Tibial nerve (tissue), 4 donors: ENCODE measurements at places on chromosomes 13 and 19. TPM values are rescaled to one million over a fixed set of nuclear protein-coding genes. Genes with fewer than 3 reads are reported as not detected.

- DNase-seq, result no peak
- H3K27ac ChIP-seq, result no peak overlapping the region
- H3K36me3 ChIP-seq, result no peaks in the 10 kb centered on the region
- no peaks in the 10 kb centered on the region for H3K27me3 ChIP-seq
- no peaks in the 10 kb centered on the region for H3K4me1 ChIP-seq
Measured at GRCh38 chr19:32631381-32631780, 43.6 kb downstream of the ANKRD27 start.

GRCh38 chr19:22260499-22260898, 25.7 kb upstream of the ZNF729 start:
- H3K4me1 ChIP-seq, result no peaks in the 10 kb centered on the region
- no peaks in the 10 kb centered on the region for H3K36me3 ChIP-seq
- DNase-seq, result no peak

DNA sequence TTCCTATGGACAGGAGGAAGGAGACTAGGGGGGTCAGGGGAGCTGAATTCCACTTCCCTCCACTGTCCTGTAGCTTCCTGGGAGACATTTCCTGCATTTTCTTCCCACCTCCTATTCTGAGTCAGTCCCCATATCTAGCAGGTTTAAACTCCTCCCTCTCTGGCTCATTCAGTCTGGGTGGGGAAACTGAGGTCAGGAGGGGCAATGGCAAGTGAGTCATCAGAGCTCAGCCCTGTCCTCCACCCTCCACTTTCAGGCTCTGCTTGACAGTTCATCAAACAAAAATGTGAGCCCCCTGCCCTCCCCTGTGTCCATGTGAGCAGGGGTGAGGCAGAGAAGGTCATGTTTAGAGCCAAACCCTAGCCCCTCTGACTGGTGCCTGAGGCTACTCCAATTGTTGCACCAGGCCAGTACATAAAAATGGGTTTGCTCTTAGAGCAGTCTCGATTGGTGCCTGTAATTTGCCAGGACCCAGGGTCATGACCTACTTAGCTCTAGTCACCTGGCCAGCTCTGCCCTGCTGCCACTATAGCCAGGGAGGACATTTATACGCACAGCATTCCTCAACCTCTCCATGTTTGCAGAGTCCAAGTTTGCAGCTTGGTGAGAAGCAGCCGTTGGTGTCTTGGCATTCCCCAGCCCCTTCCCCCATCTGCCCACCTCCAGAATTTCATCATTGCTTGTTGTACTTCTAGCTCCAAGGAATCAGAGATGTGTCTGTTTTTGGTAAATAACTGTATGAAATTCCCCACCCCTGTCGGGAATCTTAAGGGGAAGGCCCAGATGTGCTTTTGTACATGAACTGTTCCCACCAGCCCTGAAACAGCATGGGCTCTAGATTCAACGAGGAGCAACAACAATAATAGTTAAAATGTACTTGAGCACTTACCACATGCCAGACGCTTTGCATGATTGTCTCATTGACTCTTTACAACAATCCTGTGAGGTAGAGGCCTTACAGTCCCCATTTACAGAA, 20.7 kb downstream of the SAMD4B start:
- H3K27ac ChIP-seq, result peak overlapping the region; percentile 99
- no peak overlapping the region for H3K4me3 ChIP-seq
- H3K4me1 ChIP-seq, result peaks cover 76% of the 10 kb centered on the region
- no peak for DNase-seq
- H3K36me3 ChIP-seq, result peaks cover 55% of the 10 kb centered on the region

GRCh38 chr19:958967-959855, 24.9 kb upstream of the WDR18 start:
- H3K36me3 ChIP-seq, result no peaks in the 10 kb centered on the region
- no peak overlapping the region for H3K4me3 ChIP-seq
- H3K27me3 ChIP-seq, result peaks cover 12% of the 10 kb centered on the region

- H3K36me3 ChIP-seq, result no peaks in the 10 kb centered on the region
- no peaks in the 10 kb centered on the region for H3K27me3 ChIP-seq
Measured at GRCh38 chr13:28867564-28867963, 47.4 kb downstream of the MTUS2 start.

GRCh38 chr13:39607876-39608275, 4.9 kb upstream of the LHFPL6 start:
- no peak for DNase-seq
- H3K27ac ChIP-seq, result no peak overlapping the region

DNA sequence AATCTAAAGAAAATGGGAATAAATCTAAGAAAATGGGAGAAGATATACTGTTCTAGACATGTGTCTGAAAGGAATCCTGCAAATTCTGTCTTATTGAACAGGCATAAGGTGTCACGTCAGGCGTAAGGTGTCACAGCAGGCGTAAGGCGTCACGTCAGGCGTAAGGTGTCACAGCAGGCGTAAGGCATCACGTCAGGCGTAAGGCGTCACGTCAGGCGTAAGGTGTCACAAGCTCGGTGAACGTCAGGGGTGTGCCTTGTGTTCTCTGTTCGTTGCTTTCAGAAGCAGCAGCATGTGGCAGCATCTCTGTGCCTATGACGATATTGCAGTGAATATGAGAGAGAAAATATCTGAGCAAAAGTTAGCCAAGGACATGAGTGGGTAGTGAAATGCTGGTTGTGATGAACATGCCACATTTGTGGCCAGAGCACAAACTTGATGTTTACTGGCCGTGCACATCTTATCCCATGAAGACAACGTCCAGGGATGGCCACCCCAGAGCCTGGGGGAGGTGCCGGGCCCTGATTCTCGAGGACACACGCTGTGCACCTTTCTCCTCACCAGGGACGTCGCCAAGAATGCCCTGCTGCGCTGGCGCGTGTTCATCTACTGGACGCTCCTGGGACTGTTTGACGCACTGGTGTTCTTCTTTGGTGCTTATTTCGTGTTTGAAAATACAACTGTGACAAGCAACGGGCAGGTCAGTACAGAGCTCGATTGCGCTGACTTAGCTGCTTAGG, 107.0 kb upstream of the MCF2L start:
- H3K27me3 ChIP-seq, result no peaks in the 10 kb centered on the region
- DNase-seq, result no peak
- H3K4me1 ChIP-seq, result peaks cover 6% of the 10 kb centered on the region
- H3K36me3 ChIP-seq, result no peaks in the 10 kb centered on the region
- H3K27ac ChIP-seq, result no peak overlapping the region

- DNase-seq, result no peak
- no peak overlapping the region for H3K4me3 ChIP-seq
- no peaks in the 10 kb centered on the region for H3K27me3 ChIP-seq
- H3K27ac ChIP-seq, result no peak overlapping the region
Measured at GRCh38 chr19:44640518-44640917, 3.2 kb upstream of the PVR start.

DNA sequence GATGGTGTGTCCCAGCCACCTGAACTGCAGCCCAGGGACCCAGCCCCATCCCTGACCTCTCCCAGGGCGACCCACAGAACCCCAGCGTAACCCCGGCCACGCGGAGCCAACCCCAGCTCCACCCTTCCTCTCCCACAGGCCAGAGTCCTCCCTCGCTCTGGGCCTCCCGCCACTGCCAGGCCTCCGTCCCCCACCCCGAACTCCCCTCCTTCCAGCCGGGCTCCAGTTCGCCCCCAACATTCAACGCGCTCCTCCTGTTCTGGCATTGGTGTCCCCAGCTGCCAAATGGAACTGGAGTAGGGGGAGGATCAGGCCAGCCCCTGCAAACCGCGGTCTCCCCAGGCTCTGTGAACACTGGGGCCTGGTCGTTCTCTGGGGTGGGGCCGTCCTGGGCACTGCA, 7.4 kb downstream of the LINGO3 start:
- no peak overlapping the region for H3K27ac ChIP-seq
- peaks cover 11% of the 10 kb centered on the region for H3K4me1 ChIP-seq
- H3K27me3 ChIP-seq, result peaks cover 42% of the 10 kb centered on the region
- no peak overlapping the region for H3K4me3 ChIP-seq
- no peaks in the 10 kb centered on the region for H3K36me3 ChIP-seq

DNA sequence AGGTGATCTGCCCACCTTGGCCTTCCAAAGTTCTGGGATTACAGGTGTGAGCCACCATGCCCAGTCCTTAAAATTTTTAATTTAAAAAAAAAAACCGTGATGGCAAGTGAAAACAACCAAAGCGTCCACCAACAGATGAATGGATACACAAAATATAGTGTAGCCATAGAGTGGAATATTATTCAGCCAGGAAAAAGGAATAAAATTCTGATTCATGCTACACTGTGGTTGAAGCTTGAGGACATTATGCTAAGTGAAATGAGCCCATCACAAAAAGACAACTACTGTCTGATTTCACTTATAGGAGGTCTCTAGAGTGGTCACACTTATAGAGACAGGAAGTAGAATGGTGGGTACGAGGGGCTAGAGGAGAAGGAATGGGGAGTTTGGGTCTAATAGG, 26.3 kb upstream of the KLF2 start:
- no peak for DNase-seq
- H3K4me1 ChIP-seq, result no peaks in the 10 kb centered on the region
- no peaks in the 10 kb centered on the region for H3K36me3 ChIP-seq
- H3K27me3 ChIP-seq, result no peaks in the 10 kb centered on the region
- H3K27ac ChIP-seq, result no peak overlapping the region
- no peak overlapping the region for H3K4me3 ChIP-seq

DNA sequence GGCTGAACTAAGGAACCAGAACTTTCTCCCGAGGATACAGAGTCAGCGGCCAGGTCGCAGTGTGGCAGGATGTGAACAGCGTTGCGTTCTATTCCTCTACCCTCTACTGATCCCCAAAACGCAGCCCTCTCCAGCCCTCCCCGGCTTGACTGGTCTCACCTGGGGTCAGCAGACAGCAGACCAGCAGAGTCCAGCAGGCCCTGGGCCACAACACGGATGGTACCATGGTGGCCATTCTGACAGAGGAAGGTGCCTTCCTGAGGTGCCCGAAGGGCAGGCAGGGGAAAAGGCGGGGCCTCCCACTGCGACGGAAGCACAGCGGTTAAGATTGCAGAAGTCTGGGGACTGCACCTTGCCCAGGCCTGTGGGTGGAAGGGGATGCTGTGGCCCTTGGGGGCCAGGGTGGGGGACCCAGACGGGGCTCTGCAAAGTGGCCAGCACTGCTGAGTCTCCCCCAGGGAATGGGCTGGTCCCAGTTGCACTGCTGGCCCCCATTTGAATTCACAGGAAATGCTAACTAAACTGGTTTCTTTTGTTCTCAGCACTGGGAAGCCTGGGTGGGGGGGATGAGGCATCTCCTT, at the start of gene ICAM3:
TSS of gene ICAM3 (minus strand) at position 245 of the 581 bp plus-strand sequence. CDS start at position 235, 10 bp downstream.
- no peak within 1 kb of the TSS for H3K27ac ChIP-seq
- H3K4me1 ChIP-seq, result peaks cover 8% of the 10 kb centered on the region
- no peak within 1 kb of the TSS for H3K4me3 ChIP-seq
- no peaks in the 10 kb centered on the region for H3K27me3 ChIP-seq

DNA sequence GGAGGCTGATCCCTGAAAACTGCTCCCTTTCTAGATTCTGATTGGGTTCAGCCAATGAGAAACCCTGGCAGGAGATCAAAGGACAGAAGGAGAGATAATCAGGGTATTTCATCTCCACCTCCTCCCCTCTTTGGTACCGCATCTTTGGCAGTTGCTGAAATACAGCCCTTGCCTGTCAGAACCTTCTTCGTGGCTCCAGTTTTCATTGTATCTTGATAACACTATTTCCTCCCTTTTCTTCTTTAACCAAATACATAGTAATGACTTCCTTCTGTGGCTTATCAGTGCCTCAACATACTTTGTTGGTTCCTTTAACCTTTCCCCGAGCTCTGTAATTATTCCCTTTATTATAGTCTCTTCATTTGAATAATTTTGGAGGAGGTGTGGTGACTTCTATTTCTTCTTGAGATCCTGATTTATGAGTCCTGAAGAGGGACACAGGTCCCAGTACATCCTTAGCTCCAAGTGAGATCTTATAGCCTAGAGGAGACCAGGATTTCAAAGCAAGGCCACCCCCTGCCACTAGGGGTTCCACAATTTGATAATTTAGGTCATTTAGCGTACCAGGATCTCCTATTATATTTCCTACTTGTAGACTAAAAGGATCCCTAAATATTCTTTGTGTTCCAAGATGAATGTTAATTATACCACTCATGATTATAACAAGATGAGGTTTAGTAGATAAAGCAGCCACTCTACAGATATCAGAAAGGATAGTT, 98.0 kb downstream of the EDNRB start:
- no peak overlapping the region for H3K27ac ChIP-seq
- H3K27me3 ChIP-seq, result no peaks in the 10 kb centered on the region
- no peak for DNase-seq

DNA sequence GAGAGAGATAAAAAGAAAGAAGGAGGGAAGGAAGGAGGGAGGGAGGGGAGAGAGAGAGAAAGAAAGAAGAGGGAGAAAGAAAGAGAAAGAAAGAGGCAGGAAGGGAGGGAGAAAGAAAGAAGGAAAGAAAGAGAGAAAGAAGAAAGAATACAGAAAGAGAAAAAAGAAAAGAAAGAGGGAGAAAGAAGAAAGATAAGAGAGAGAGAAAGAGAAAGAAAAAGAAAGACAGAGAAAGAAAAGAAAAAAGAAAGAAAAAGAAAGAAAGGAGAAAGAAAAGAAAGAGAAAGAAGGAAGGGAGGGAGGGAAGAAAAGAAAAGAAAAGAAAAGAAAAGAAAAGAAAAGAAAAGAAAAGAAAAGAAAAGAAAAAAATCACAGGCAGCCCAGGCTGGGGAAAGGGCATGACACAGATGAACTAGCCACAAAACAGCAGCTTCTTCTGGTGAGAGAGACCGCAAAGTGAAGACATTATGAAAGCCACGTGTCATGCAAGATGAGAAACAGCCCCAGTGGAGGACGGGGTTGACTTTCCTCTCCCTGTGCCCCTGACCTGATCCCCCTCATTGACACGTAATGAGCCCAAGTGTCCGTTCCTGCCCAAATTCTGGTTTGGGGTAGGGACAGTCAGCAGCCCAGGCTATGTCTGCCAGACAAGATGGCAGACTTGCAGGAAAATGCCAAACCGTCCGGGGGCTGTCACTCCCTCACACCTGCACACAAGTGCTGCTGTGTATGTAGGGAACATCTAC, 102.1 kb downstream of the INSR start:
- no peaks in the 10 kb centered on the region for H3K36me3 ChIP-seq
- H3K27ac ChIP-seq, result no peak overlapping the region
- no peak for DNase-seq

DNA sequence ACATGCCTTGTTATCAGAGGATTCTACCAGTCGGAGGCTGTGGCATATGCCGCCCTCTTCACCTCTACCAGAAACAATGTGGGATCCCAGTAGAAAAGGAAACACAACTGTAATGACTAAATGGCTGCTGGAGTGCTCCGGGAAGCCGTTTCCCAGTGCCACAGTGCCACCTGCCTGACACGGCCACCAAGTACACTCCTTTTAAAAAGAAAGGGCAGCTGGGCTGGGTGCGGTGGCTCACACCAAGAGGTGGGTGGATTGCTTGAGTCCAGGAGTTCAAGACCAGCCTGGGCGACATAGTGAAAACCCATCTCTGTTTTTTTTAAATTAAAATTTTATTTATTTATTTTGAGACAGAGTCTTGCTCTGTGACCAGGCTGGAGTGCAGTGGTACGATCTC, 67.3 kb downstream of the TRPM4 start:
- no peak overlapping the region for H3K4me3 ChIP-seq
- no peak for DNase-seq
- H3K27me3 ChIP-seq, result peaks cover 4% of the 10 kb centered on the region

Gene IGFL4
- 0.87 TPM for total RNA-seq

Gene DBP
- total RNA-seq, result 8.3 TPM

Gene C1QTNF9B
- 2.0 TPM for total RNA-seq

Gene PRR19
- not detected for total RNA-seq

Gene RFPL4A
- total RNA-seq, result not detected

Gene SOX1
- total RNA-seq, result not detected

Gene IGSF23
- total RNA-seq, result not detected

Gene TUBB4A
- total RNA-seq, result 31.0 TPM

Gene ZGLP1
- total RNA-seq, result 4.5 TPM
